ENCODE measurements at places on chromosomes 1 and 21.

- no peak for DNase-seq
Measured at GRCh38 chr1:212862111-212862690, 4.1 kb downstream of the FLVCR1 start.

- no peak for DNase-seq
Measured at GRCh38 chr21:39007532-39007931, 175.7 kb downstream of the PSMG1 start.

DNA sequence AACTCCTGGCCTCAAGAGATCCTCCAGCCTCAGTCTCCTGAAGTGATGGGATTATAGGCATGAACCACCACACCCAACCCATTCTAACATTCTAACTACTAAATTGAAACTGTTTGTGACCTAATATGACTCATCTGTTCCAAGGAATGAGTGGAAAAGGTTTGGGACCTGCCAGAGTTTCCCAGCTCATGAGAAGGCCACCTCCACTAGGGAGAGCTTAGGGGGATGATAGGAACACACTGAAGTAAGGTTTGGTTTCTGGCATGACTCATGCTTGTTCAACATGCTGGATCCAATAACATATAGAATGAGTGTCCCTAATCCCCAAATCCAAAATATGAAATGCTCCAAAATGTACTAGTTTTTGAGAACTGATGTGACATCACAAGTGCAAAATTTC is 18.9 kb upstream of the SCAF4 start:
- DNase-seq: no peak

DNA sequence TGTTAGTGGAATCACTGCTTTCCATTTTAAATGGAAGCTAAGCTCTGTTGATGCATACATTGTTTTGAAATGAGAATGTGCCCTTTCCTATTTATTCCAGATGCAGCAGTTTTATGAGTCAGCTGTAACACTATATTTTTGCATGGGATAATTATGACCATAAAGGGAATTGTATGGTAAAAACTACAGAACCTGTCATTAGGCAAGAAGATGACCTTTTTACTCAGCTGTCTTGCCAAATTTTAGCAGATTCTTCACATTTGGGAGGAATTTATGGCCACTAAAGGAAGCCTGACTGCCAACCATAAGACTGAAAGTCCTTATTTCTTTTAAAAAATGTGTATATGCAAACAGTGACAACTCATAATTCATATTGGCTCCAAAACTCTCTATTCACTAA is 356.3 kb upstream of the PRMT6 start:
- DNase-seq: no peak

GRCh38 chr1:111512132-111512889 is 8.9 kb upstream of the ADORA3 start:
- DNase-seq: no peak

GRCh38 chr21:42666023-42666747 is 12.8 kb downstream of the PDE9A start:
- no peak for DNase-seq

GRCh38 chr1:183932412-183932811 is 105.1 kb downstream of the COLGALT2 start:
- DNase-seq: no peak

- DNase-seq: no peak
Measured at GRCh38 chr1:182829285-182829932, 9.7 kb upstream of the DHX9 start.

- no peak for DNase-seq
Measured at GRCh38 chr1:24198766-24199165, 11.7 kb upstream of the IFNLR1 start.

Data from activated CD4-positive, alpha-beta T cell treated with anti-CD3 and anti-CD28 coated beads, Interleukin-2, amount 50 U/mL, for 24 hours (primary cell).